CD8-positive, alpha-beta memory T cell (primary cell): ENCODE measurements at places on chromosomes 2 and 18. TPM values are rescaled to one million over a fixed set of nuclear protein-coding genes. Genes with fewer than 3 reads are reported as not detected.

DNA sequence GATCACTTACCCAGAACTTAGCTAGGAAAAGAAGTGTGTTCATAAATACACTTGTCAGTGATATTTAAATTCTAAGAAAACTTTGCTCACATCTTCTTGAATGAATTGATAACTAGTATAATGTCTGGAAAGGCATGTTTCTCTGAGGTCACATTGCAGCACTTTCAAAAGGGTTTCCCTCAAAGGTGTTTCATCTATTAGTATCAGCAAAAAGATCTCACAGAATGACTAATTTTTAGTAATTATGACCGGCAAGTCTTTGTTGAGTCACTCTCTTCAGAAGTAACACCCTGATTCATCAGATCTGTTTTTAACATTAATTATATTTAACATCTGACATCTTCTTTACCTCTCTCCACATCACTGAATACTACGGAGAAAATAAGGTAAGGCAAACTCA is 222.3 kb downstream of the IKZF2 start:
- H3K4me1 ChIP-seq, result no peaks in the 10 kb centered on the region
- H3K4me3 ChIP-seq, result no peak overlapping the region
- DNase-seq, result no peak
- H3K36me3 ChIP-seq, result no peaks in the 10 kb centered on the region

DNA sequence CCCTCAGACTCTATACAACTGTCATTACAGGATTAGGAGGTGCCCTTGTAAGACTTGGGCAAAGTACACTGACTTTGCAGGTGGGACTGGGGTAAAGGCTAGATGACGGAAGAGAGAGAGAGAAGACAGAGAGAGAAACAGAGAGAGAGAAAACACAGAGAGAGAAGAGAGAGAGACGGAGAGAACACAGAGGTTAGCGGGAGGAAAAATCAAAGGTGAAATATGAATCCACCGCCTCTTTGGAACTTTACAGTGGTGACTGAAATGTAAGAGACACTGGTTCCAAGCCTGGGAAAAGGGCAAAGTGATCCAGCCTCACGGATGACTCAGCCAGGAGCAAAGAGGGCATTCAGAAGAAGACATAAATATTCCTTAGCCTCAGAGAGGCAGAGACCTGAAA is 25.1 kb upstream of the CAB39 start:
- no peak overlapping the region for H3K27ac ChIP-seq
- no peak overlapping the region for H3K4me3 ChIP-seq
- H3K36me3 ChIP-seq, result no peaks in the 10 kb centered on the region
- DNase-seq, result no peak
- no peaks in the 10 kb centered on the region for H3K4me1 ChIP-seq

DNA sequence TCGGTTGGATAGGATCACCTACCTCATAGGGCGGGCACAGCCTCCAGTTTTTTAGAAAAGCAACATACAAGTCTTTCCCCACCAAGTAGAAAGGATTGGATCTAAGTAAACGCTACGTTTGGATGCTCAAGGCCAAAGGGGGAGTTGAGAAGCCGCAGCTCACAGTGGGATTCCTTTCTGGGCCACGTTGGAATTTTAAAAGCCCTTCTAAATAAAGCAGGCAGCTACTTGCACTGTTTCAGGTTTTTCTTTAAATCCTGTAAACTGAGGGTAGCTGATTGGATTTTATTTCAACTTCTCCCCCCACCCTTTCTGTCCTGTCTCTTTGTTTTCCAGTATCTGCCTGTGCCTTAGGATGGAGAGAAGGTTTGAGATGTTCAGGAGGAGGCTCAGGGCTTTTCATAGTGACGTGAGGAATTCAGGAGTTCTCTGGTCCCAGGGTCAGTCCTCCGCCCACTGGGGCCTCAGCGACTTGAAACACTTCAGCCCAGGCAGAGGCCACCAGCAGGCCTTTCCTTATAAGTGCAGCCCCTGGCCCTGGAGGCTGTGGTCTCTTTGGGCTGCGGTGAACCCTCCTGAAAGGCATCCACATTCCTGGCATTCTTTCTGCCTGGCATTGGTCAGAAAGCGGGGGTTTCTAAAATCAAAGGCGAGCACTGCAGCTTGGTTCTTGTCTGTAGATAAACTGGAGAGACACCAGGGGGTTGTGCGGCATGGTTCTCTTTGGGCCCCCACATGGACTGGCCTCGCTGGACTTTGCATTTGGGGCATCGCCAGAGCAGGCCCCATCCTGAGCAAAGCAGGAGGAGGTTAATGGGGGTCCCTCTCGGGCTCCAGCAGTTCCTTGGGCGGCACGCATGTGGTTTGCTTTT is 44.5 kb downstream of the SH3BP4 start:
- H3K4me1 ChIP-seq, result no peaks in the 10 kb centered on the region
- no peaks in the 10 kb centered on the region for H3K36me3 ChIP-seq
- no peak for DNase-seq
- H3K27ac ChIP-seq, result no peak overlapping the region
- H3K27me3 ChIP-seq, result no peaks in the 10 kb centered on the region
- no peak overlapping the region for H3K4me3 ChIP-seq

- no peak for DNase-seq
- no peaks in the 10 kb centered on the region for H3K4me1 ChIP-seq
- no peaks in the 10 kb centered on the region for H3K27me3 ChIP-seq
- H3K4me3 ChIP-seq, result no peak overlapping the region
- no peak overlapping the region for H3K27ac ChIP-seq
Measured at GRCh38 chr2:102782933-102783332, 21.1 kb downstream of the TMEM182 start.

DNA sequence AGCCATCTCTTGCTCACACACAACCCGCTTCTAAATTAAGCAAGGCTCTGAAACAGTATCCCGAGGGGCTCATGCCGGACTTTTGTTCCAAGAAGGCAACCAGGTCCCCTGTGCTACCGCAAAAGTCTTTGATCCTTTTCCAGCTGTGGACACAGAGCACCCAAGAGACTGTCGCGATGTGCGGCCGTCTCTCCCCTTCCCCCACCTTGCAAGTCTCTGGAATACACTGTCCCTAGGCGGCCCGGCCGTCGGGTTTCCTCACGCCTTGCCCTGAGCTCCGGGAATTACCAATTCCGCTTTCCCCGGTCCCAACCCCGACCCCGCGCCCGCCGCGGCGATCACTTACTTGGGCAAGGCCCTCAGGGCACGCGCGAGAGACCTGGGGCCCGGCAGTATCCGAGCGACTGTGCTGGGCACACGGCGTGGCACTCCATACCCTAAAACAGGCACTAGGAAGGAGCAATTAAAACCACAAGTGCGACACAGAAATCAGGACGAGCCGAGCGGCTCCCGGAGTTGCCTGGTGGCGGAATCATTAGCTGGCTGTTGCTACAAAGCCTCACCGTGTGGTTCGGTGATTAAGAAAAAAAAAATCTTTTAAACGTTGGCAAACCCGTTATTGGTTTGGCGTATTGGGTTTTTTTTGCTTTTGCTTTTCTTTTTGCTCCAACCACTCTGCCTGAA is 2.2 kb upstream of the DLX1 start:
- H3K4me3 ChIP-seq, result no peak overlapping the region
- no peaks in the 10 kb centered on the region for H3K36me3 ChIP-seq
- H3K4me1 ChIP-seq, result peaks cover 51% of the 10 kb centered on the region
- DNase-seq, result no peak

GRCh38 chr2:168683996-168684395 is 118.4 kb upstream of the NOSTRIN start:
- H3K27ac ChIP-seq, result no peak overlapping the region
- H3K4me1 ChIP-seq, result no peaks in the 10 kb centered on the region
- DNase-seq, result no peak

DNA sequence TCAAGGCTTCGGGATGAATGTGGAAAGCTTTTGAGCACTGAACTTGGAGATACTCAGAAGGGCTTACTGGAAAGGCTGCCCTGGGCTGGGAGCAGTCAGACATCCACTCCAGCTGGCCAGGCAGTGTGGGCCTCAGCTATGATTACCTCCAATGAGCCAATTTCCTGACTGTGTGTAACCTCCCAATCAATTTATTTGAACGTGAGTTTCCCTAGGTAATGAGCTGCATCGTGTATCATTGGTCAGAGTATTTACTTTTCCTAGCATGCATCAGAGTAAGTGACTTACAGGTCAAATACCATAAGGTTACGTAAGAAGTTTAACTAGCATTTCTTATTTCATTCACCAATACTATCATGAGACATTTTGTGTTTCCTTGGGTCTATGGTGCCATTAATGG is 11.0 kb upstream of the CTAGE1 start:
- DNase-seq, result no peak
- peaks cover 3% of the 10 kb centered on the region for H3K4me1 ChIP-seq
- H3K27ac ChIP-seq, result no peak overlapping the region
- no peaks in the 10 kb centered on the region for H3K27me3 ChIP-seq
- H3K36me3 ChIP-seq, result no peaks in the 10 kb centered on the region

- no peaks in the 10 kb centered on the region for H3K4me1 ChIP-seq
- H3K27ac ChIP-seq, result no peak overlapping the region
- no peak for DNase-seq
- no peak overlapping the region for H3K4me3 ChIP-seq
- no peaks in the 10 kb centered on the region for H3K36me3 ChIP-seq
- H3K27me3 ChIP-seq, result no peaks in the 10 kb centered on the region
Measured at GRCh38 chr2:101238930-101239759, 13.5 kb upstream of the CNOT11 start.

TMEM178A gene
- not detected for total RNA-seq

BUB1 gene
- 49.5 TPM for total RNA-seq
